ENCODE measurements at places on chromosomes 2 and 18.

DNA sequence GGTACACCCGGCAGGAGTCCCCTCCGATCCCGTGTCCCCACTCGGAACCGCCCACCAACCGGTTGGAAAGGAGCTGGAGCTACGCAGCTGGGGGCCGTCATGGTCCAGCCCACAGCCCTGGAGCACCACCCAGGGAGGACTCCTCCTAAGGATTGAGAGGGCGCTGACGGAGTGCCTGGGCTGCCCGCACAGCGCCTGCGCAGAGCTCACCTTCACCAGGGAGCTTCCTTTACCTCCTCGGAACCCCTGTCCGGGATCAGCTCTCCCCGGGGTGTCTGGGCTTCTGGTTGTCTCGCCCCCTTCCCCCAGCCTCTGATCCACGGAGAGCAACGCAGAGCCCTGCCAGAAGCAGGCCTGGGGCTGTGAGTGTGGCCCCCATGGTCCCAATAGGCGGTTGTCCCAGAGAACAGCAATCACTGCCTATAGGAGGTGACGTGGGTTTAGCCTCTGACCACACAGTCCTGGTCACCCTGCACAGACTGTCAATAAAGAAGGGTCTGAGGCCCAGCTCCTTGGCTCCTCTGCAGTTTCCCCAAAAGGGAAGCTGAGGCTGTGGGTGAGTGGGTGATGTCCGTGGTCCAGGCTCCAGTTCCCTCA is 14.6 kb downstream of the ALPG start:
- DNase-seq, result no peak

- DNase-seq, result no peak
These were observed 224.1 kb downstream of the MTX2 start for GRCh38 chr2:176493226-176493825.

DNA sequence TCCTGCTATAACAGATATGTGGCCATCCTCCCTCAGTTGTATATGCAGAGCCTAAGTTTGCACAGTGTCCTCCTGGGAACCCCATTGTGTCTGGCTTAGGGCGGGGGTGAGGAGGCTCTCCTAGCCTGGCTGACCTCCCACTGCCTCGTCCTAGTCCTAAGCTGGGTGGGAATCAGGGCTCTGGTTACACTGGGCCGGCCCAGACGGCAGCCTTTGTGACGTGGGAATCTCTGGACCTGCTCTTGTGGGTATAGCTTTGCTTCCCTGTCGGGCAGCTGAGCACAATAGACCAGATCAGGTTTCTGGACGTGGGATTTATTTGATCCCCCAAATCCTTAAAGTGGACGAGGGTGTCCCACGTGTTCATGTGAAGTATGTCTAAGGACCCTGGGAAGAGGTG is 2.9 kb downstream of the ACKR3 start:
- no peak for DNase-seq

GRCh38 chr2:128420776-128421175 is 102.1 kb upstream of the HS6ST1 start:
- DNase-seq, result no peak

DNA sequence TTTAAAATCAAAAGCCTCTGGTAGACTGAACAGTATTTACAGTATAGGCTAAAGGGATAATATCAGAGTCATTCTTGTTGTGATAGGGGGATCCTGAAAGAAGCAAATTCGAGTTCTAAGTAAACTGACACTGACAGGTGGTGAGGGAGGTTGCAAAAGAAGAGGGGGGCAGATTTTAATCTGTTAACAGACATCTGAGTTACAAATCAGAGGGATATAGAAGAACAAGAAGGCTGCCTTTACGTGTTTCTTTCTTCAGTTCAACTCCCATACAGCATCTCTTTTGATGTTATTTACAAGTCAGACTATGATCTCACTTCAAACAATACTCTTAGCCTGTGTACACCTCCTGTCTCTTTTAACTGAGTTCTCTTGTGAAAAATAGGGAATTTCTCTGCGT is 16.3 kb upstream of the ITGA4 start:
- no peak for DNase-seq

DNA sequence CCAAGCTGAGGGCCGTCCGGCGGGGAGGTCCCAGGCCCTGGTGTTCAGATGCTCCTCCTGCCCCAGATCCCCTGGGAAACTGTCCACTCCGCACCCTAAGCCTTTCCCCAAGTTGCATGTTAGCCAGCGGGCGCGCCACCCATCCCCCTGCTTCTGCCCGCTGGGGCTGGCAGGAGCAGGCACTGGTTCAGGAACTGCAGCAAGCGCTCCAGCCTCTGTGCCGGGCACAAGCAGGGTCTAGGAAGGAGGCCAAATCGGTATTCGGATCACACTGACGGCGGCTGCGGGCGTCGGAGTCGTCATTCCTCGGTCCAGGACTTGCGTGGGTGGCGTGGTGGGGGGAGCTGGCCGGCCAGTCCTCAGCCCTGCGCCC is 53.7 kb downstream of the FAM168B start:
- DNase-seq, result no peak

Measured in non-pigmented ciliary epithelial cell (primary cell).